Muscle of arm (tissue), 14 donors: ENCODE measurements at places on chromosomes 1 and 21.

GRCh38 chr1:167052389-167052788 lies 37.8 kb downstream of the GPA33 start:
- no peak for DNase-seq

- no peak for DNase-seq
Observed at GRCh38 chr1:66436378-66437135, 97.4 kb upstream of the SGIP1 start.

GRCh38 chr1:204984499-204984898 lies 58.5 kb upstream of the CNTN2 start:
- DNase-seq = no peak

- DNase-seq = no peak
Observed at GRCh38 chr21:29148530-29148929, 18.1 kb downstream of the MAP3K7CL start.

DNA sequence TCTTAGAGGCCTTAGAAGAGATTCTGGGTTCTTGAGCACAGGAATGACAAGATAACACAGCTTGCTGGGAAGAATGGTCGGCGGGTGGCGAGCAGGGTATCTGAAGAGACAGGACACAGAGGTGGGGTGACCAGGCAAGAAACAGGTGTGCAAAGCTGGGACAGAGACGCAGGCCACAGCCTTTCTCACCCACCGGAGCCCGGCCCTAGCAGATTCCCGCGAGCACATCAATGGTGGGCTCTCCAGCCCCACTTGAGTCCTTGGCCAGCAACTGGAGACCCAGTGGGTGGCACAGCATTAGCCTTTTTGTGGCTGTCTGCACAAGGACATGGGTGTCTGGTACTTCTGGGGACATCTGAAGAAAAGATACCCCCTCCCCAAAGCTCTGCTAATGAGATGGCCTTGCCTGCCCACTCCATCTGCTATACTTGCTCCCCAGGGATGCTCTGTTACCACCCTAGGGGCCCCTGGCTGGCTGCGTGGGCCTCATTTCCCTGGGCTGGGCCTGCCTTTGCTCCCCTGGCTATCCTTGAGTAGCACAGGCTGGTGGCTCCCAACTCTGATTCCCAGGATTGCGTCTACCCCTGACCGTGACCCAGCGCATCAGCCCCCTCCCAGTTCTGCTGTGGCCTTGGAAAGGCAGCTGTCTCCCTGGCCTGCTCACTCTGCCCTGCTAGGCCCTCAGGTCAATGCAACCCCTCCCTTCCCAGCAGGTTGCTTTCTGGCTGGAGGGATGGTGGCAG lies 127.2 kb upstream of the ADAR start:
- no peak for DNase-seq

- DNase-seq = peak; percentile 41
Observed at GRCh38 chr1:113223546-113223945, 150.5 kb downstream of the LRIG2 start.

DNA sequence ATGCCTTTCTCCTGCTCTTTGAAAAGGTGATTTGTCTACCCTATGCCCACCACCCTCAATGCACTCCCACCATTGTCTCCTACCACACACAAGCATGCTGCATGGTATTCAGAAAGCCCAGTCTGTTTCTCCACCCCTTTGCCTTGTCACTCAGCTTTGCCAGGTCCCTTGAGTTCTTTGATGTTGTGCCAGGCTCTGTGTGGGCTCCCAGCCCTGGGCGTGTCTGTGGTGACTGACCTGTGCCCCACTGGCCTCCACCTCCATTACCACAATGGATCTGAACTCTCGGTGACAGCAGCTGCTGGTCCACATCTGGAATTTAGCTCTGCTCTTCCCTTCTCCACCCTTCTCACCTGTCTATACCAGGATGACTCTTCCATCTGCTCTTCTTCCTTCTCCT lies 34.9 kb downstream of the ATP2B4 start:
- no peak for DNase-seq

DNA sequence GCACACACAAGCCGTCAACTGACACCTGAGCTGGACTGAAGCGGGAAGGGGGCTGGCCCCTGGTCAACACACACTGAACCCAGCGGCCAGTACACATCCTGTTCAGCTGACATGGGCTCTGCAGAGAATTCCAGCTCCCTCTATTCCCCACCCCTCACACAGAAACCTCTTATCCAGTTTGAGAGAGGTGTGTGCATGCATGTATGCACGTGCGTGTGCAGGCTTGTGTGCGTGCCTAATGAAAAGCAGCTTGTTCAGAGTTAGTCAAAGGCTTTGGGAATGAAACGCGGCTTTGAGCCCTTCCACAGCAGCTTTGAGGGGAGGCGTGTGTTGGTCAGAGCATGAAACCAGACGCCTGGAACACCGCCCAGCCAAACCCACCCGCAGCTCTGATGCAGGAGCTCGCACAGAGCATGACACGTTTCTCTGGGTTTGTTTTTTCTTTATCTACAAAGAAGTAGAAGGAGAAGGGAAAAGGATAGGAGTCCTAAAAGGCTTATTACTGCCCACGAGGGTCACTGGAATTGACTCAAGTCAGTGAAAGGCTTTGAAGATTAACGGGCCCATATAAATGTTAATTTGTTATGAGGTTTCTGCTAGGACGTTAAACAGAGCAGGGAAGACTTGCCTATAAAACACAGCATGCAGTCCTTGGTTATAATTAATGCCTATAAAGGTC lies 184.2 kb downstream of the ETS2 start:
- peak; percentile 75 for DNase-seq

GRCh38 chr1:41851589-41851988 lies 67.1 kb downstream of the HIVEP3 start:
- DNase-seq = no peak

GRCh38 chr1:29653886-29654450 lies 417.6 kb downstream of the PTPRU start:
- DNase-seq = no peak

- DNase-seq = peak; percentile 75
Observed at GRCh38 chr1:21368515-21369289, 71.2 kb upstream of the NBPF3 start.

GRCh38 chr1:183493540-183494245 lies 21.4 kb downstream of the SMG7 start:
- no peak for DNase-seq

DNA sequence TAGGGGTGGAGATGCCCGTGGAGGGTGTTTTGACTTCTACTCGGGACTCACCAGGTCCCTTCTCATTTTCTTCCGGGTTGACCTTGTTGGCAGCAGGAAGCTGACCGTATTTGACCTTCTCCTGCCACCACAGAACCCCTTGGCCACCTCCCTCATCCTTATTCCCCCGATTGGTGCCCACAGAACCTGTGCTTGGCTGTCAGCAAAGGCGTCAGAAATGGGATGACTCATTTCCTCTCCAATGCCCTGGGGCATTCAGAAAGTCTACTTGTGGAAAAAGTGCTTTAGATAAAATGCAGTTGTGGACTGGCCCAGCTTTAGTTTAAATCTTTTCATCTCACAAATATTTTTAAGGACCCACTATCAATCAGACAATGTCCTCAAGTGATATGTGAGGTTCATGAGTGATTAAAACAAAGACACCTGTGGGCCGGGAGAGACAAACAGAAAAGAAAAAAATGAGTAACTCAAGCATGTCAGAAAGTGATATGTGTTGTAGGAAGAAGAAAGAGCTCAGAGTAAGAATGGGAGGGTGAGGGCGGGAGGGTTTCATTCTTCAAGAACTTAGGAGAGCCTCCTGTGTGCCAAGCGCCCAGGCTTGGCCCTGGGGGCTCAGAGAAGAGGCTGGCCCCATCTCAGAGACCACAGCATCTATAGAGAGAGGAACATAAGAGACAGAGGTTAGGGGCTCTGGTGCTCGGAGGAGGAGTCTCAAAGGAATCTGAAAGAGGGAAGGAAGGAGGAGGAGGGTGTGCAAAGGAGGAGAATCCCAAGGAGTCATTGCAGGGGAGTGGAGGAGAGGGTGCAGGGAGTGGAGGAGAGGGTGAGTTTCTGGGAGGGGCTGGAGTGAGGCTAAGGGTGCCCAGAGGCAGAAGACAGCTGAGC lies 221.6 kb upstream of the VAMP3 start:
- DNase-seq = no peak

DNA sequence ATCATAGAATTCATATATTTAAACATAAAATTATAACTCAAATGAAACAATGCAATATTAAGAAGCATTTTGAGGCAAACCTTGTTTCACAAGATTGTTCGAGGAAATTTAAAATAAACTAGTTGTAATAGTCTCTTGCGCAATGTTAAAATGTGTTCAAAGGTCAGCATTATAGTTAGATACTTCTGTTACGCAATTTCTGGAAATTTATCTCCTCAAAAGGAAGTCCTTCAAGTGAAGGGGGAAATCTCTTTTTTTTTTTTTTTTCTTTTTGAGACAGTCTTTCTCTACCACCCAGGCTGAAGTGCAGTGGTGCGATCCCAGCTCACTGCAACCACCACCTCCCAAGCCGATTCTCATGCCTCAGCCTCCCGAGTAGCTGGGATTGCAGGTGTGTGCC lies 52.1 kb downstream of the FMO4 start:
- no peak for DNase-seq

- DNase-seq = no peak
Observed at GRCh38 chr1:205670150-205670446, 10.2 kb downstream of the SLC45A3 start.

GRCh38 chr21:41112740-41113692 lies 54.9 kb upstream of the BACE2 start:
- DNase-seq = no peak

GRCh38 chr1:39238476-39238875 lies 34.0 kb downstream of the MACF1 start:
- peak; percentile 63 for DNase-seq

DNA sequence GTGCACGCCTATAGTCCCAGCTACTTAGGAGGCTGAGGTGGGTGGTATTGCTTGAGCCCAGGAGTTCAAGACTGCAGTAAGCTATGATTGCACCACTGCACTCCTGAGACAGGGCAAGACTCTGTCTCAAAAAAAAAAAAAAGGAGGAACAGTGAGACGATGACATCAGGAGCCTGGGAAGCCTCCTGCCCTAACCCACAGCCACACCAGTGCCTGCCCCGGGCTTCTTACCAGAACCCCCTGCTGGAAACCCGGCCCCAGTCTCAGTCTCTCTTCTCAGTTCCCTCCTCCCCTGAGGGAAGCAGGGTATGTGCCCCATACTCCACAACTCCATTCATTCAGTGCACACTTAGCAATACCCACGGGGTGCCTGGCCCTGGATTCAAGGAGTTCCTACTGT lies 9.1 kb downstream of the COL8A2 start:
- DNase-seq = no peak
